ENCODE measurements at places on chromosomes 7 and 10.

GRCh38 chr10:37865957-37866803 is 8.8 kb upstream of the ZNF248 start:
- no peak for DNase-seq

GRCh38 chr7:44637788-44638594 is 31.6 kb downstream of the OGDH start:
- no peak for DNase-seq

DNA sequence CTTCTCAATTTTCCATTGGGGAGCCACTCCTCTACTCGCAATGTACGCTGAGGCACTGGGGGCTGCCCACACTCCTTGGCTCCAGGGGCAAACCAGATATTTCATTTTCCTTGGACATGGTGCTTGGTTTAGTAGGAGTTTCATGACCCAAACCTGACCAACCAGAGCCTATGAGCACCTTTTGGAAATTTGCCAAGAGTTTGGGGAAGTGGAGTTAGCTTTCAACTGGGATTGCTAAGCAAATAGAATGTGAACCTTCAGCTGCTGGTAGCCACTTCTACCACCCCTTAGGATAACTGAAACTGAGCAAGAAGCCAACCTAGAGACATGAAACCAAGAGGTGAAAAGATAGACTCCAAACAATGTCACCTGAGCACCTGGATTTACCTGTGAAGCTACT is 74.9 kb upstream of the COL13A1 start:
- no peak for DNase-seq

GRCh38 chr10:16643502-16643901 is 121.8 kb upstream of the C1QL3 start:
- DNase-seq: no peak

DNA sequence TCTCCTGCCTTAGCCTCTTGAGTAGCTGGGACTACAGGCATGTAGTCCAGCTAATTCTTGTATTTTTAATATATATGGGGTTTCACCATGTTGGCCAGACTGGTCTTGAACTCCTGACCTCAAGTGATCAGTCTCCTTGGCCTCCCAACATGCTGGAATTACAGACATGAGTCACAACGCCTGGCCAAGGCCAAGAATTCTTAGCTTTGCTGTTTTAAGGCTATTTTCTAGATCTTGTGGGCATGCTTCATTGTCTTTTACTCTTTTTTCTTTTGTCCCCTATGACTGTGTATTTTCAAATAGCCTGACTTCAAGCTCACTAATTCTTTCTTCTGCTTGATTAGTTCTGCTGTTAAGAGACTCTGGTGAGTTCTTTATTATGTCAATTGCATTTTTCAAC is 56.4 kb upstream of the TAS2R16 start:
- DNase-seq: no peak
